ENCODE measurements at places on chromosomes 5 and 9. TPM values are rescaled to one million over a fixed set of nuclear protein-coding genes. Genes with fewer than 3 reads are reported as not detected.

CDX1 gene
- 0.50 TPM for total RNA-seq

CENPK gene
- 7.0 TPM for total RNA-seq

KCNV2 gene
- not detected for total RNA-seq

- H3K36me3 ChIP-seq, result no peaks in the 10 kb centered on the region
- H3K27me3 ChIP-seq, result no peaks in the 10 kb centered on the region
- no peak overlapping the region for H3K27ac ChIP-seq
- peaks cover 17% of the 10 kb centered on the region for H3K4me1 ChIP-seq
- H3K4me3 ChIP-seq, result no peak overlapping the region
- no peak for DNase-seq
Measured at GRCh38 chr5:134227776-134228175, 1.9 kb upstream of the PPP2CA start.

DNA sequence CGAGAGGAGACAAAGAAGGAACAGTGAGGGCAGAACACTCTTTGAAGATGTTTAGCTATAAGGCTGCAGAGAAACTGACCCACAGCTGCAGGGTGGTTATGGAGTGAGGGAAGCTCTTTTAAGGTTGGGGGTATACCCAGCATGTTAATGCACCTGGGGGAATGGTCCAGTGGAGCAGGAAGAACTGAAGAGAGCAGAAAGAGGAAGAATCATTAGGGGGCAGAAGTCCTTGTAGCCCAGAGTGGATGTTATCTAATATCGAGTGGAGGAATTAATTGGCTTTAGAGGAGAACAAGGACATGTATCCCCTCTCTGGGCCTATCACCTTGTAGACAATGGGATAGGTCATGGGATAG is 7.7 kb downstream of the IL4 start:
- peaks cover 13% of the 10 kb centered on the region for H3K4me1 ChIP-seq
- no peaks in the 10 kb centered on the region for H3K36me3 ChIP-seq
- H3K27me3 ChIP-seq, result no peaks in the 10 kb centered on the region
- H3K27ac ChIP-seq, result no peak overlapping the region

GRCh38 chr5:55409775-55410174 is 102.0 kb downstream of the MTREX start:
- no peak overlapping the region for H3K4me3 ChIP-seq
- no peak overlapping the region for H3K27ac ChIP-seq
- peaks cover 5% of the 10 kb centered on the region for H3K4me1 ChIP-seq
- H3K36me3 ChIP-seq, result peaks cover 16% of the 10 kb centered on the region

GRCh38 chr9:97366889-97367288 is 45.0 kb upstream of the TDRD7 start:
- H3K27ac ChIP-seq, result no peak overlapping the region
- DNase-seq, result no peak
- H3K4me3 ChIP-seq, result no peak overlapping the region
- H3K27me3 ChIP-seq, result no peaks in the 10 kb centered on the region
- H3K36me3 ChIP-seq, result no peaks in the 10 kb centered on the region
- no peaks in the 10 kb centered on the region for H3K4me1 ChIP-seq

DNA sequence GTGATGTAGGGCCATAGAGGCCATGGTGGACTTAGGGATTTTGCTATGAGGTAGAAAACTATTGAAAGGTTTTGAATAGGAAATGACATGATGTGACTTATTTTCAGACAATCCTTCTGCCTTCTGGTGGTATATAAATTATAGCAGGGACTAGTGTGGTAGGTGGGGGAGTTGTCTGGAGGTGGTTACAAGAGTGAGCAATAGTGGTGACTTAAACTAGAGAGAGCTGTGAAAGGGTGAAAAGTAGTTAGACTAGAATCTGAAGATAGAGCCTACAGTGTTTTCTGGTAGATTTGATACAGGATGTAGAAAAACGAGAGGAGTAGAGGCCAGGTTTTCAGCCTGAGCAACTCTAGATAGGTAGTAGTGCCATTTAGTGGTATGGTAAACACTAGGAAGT is 32.3 kb downstream of the NAA35 start:
- no peak overlapping the region for H3K27ac ChIP-seq
- H3K36me3 ChIP-seq, result peaks cover 33% of the 10 kb centered on the region
- no peak overlapping the region for H3K4me3 ChIP-seq
- H3K27me3 ChIP-seq, result no peaks in the 10 kb centered on the region
- H3K4me1 ChIP-seq, result no peaks in the 10 kb centered on the region

All from astrocyte (in vitro differentiated cells and primary cell).